Effector CD4-positive, alpha-beta T cell (primary cell): ENCODE measurements at places on chromosomes 5 and 9.

- DNase-seq: no peak
Observed at GRCh38 chr9:137417161-137418021, 5.6 kb downstream of the EXD3 start.

DNA sequence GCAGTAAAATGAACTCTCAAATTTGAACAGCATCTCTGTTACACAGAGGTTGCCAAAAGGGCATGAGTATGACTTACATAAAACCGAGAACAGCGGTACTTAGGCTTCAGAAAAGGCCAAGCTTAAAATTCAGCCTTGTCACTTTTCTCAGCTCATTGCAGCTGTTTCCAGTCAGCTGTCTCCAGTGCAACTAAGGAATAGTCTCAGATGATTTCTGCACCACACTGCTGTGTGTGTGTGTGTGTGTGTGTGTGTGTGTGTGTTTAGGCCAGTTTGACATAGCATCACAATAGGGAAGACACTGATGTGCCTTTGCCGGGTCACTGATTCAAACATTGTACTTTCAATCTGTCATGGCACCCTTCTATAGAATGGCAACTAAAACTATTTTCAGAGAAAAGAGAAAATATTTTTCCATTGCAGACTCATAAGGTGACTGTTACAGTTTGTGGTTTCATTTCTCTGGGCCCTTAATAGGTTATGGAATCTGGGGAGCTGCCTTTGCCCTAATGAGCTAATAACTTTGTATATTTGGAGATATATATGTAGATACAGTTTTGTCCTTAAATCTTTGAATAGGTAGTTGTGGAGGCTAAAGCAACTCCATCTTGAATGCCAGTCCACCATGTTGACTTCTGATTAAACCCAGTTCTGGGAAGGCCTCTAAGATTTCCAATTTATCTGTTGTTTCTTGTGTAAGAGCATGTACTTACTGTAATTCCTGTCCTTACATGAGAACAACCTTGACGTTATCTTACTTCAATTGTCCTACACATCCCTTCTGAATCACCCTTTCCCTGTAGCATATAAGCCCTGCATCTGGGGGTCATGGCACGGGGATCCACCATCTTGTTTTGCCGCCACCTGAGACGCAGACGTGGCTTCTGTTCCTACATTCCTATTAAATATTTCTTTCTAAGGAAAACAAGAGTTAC is 4.5 kb downstream of the LSM11 start:
- DNase-seq: no peak

GRCh38 chr5:85538362-85538761 is 1079.4 kb upstream of the COX7C start:
- DNase-seq: no peak

GRCh38 chr5:65876970-65877369 is 49.4 kb upstream of the ERBIN start:
- DNase-seq: no peak

GRCh38 chr9:121888438-121888775 is 204.7 kb downstream of the TTLL11 start:
- no peak for DNase-seq

DNA sequence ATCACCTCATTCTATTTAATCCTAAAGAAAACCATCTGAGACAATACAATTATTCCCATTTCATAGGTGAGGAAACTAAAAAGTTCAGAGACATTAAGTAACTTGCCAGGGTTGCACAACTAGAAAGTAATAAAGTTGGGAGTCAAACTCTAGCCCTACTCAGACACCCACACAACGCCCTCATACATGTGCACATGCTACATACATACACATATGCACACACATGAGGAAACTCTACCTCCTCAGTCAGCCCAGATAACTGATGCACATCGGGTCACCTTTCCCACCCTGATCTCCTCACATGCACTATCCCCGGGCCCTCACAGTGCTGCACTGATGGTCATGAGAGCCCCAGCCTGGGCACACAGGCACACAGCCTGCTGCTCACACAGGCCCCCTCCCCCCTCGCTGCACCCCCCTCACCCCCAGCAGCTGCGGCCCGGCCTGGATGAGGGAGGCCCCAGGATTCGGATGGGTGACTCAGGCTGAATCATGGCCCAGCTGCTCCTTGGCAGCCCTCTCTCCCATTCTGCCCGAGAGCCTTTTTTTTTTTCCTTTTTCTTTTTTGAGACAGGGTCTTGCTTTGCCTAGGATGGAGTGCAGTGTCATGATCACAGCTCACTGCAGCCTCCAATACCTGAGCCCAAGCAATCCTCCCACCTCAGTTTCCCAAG is 5.0 kb upstream of the GPRIN1 start:
- no peak for DNase-seq

GRCh38 chr9:17628624-17629023 is 49.8 kb downstream of the SH3GL2 start:
- DNase-seq: no peak

GRCh38 chr9:97647996-97648395 is 14.4 kb downstream of the NCBP1 start:
- no peak for DNase-seq

DNA sequence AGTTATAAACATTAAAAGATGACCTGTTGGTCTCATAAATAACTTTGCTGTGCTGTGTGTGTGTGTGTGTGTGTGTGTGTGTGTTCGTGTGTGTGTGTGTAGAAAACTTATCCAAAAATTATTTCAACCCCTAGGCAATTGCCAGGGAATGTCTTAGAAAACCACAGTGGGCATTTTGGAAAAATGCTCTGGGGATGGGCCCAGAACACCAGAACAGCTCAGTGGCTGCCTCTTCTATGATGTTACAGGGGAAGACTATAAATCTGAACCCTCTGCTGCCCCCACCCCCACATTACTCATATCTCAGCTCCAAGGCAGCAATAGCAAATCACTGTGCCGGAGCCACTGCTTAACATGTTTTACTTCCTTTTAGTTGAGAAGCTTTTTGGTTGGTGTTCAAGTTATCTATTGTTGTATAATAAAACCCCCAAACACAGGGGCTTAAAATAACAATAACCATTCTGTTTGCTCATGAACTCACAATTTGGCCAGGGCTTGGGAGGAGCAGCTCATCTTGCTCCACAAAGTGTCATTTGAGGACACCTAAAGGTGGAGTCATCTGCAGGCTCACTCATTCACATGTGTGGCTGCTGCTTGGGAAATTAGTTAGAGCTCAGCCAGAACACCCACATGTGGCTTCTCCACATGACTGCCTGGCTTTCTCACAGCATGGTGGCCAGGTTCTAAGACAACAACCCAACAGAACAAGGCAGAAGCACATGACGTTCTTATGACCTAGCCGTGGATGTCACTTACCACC is 40.4 kb downstream of the ACTBL2 start:
- no peak for DNase-seq
